K562 (cell line): ENCODE measurements at places on chromosomes 2 and 18. TPM values are rescaled to one million over a fixed set of nuclear protein-coding genes. Genes with fewer than 3 reads are reported as not detected.

GRCh38 chr2:127413782-127414637 lies 4.2 kb upstream of the PROC start:
- peaks cover 10% of the 10 kb centered on the region for H3K4me1 ChIP-seq
- H3K27me3 ChIP-seq, result no peaks in the 10 kb centered on the region
- no peak for DNase-seq

GRCh38 chr2:3449086-3449485 lies 69.6 kb downstream of the TRAPPC12 start:
- peaks cover 71% of the 10 kb centered on the region for H3K36me3 ChIP-seq
- no peak overlapping the region for H3K27ac ChIP-seq
- DNase-seq, result no peak
- no peaks in the 10 kb centered on the region for H3K4me1 ChIP-seq
- H3K4me3 ChIP-seq, result no peak overlapping the region

Gene ERBB4
- total RNA-seq, result not detected in 2 replicates

Gene STPG4
- not detected in 2 replicates for total RNA-seq
